ENCODE measurements at places on chromosomes 7 and 10. TPM values are rescaled to one million over a fixed set of nuclear protein-coding genes. Genes with fewer than 3 reads are reported as not detected.

Gene VWA2
- 15.3 TPM for total RNA-seq

Gene IFIT1
- total RNA-seq: 7.0 TPM

GRCh38 chr7:26910221-26910620 is 45.8 kb upstream of the SKAP2 start:
- DNase-seq: no peak

- no peak for DNase-seq
Observed at GRCh38 chr7:118250860-118251494, 26.5 kb downstream of the ANKRD7 start.
